ENCODE measurements at places on chromosomes 7 and 10. TPM values are rescaled to one million over a fixed set of nuclear protein-coding genes. Genes with fewer than 3 reads are reported as not detected.

VWDE gene
- 7.0 TPM for total RNA-seq

CACNB2 gene
- total RNA-seq: not detected

SCIN gene
- total RNA-seq: 0.15 TPM

MACC1 gene
- total RNA-seq: 0.42 TPM

NPC1L1 gene
- 0.08 TPM for total RNA-seq

CRYGN gene
- total RNA-seq: not detected

HSPA12A gene
- 0.37 TPM for total RNA-seq

CCDC136 gene
- total RNA-seq: 7.5 TPM

FAM107B gene
- total RNA-seq: 258 TPM

PROSER2 gene
- 5.1 TPM for total RNA-seq

NAT16 gene
- total RNA-seq: not detected

LIPK gene
- not detected for total RNA-seq

TRPV5 gene
- not detected for total RNA-seq

NUP205 gene
- 47.4 TPM for total RNA-seq

PTPN20 gene
- 0.82 TPM for total RNA-seq

STEAP4 gene
- 0.10 TPM for total RNA-seq

SPRN gene
- total RNA-seq: not detected

FLNC gene
- total RNA-seq: 0.05 TPM

BHLHA15 gene
- total RNA-seq: not detected

INMT gene
- 0.65 TPM for total RNA-seq

DMBT1 gene
- total RNA-seq: not detected

SLC16A12 gene
- not detected for total RNA-seq

ODAD2 gene
- total RNA-seq: not detected

PTPRZ1 gene
- not detected for total RNA-seq

RBM20 gene
- not detected for total RNA-seq

FGFBP3 gene
- total RNA-seq: 1.7 TPM

CALML5 gene
- total RNA-seq: not detected

METTL27 gene
- 0.85 TPM for total RNA-seq

NSUN6 gene
- 22.2 TPM for total RNA-seq

UNCX gene
- total RNA-seq: not detected

CHAT gene
- not detected for total RNA-seq

NRP1 gene
- total RNA-seq: 0.47 TPM

KIAA1549 gene
- not detected for total RNA-seq
